Placental epithelial cell (primary cell): ENCODE measurements at places on chromosomes 2 and 18. TPM values are rescaled to one million over a fixed set of nuclear protein-coding genes. Genes with fewer than 3 reads are reported as not detected.

Gene DNAJC27
- 3.4 and 6.7 TPM in 2 replicates for total RNA-seq

Gene NOSTRIN
- 5.4 and 5.5 TPM in 2 replicates for total RNA-seq

Gene NOP58
- 31.3 and 37.7 TPM in 2 replicates for total RNA-seq

Gene RSAD2
- total RNA-seq, result under 0.01 TPM in 1 of 2 replicates, not detected in the other

Gene BARD1
- total RNA-seq, result 22.3 and 22.4 TPM in 2 replicates

Gene CRYBA2
- not detected in 2 replicates for total RNA-seq

Gene SULT6B1
- not detected in 2 replicates for total RNA-seq

Gene FBXO48
- total RNA-seq, result 0.33 and 0.39 TPM in 2 replicates

Gene TSPYL6
- not detected in 2 replicates for total RNA-seq

Gene COLEC11
- 0.39 TPM in 1 of 2 replicates, not detected in the other for total RNA-seq
